Fibroblast of the aortic adventitia (primary cell): ENCODE measurements at places on chromosomes 5 and 9. TPM values are rescaled to one million over a fixed set of nuclear protein-coding genes. Genes with fewer than 3 reads are reported as not detected.

FOXD4L5 gene
- under 0.01 TPM in 1 of 2 replicates, not detected in the other for total RNA-seq

USP20 gene
- total RNA-seq, result 7.5 and 11.4 TPM in 2 replicates

RHOBTB3 gene
- 82.2 and 86.9 TPM in 2 replicates for total RNA-seq

FSTL4 gene
- total RNA-seq, result not detected in 2 replicates

TEX48 gene
- not detected in 2 replicates for total RNA-seq

DIPK1B gene
- total RNA-seq, result 0.45 and 0.98 TPM in 2 replicates

TRIO gene
- total RNA-seq, result 211 and 222 TPM in 2 replicates

QRFP gene
- total RNA-seq, result not detected in 2 replicates

BRD9 gene
- 26.8 and 119 TPM in 2 replicates for total RNA-seq

CDH6 gene
- 7.4 and 103 TPM in 2 replicates for total RNA-seq

CTNND2 gene
- 1.9 TPM in 1 of 2 replicates, not detected in the other for total RNA-seq

UNC13B gene
- total RNA-seq, result 10.1 and 32.6 TPM in 2 replicates

APBA1 gene
- total RNA-seq, result 2.7 and 12.4 TPM in 2 replicates

FST gene
- 80.2 and 104 TPM in 2 replicates for total RNA-seq

ANKRD18B gene
- 1.9 TPM in 1 of 2 replicates, not detected in the other for total RNA-seq

GHR gene
- total RNA-seq, result 4.3 and 6.0 TPM in 2 replicates

AMBP gene
- 0.27 TPM in 1 of 2 replicates, not detected in the other for total RNA-seq

GPR150 gene
- 0.27 and 0.98 TPM in 2 replicates for total RNA-seq

TYRP1 gene
- total RNA-seq, result 0.09 and 1.1 TPM in 2 replicates
